T-helper 17 cell (primary cell): ENCODE measurements at places on chromosomes 7 and 10. TPM values are rescaled to one million over a fixed set of nuclear protein-coding genes. Genes with fewer than 3 reads are reported as not detected.
A peak's percentile ranks its signal among the peaks of the same experiment; 100 is the strongest.

Gene CCDC172
- total RNA-seq, result not detected

Gene OR6V1
- not detected for total RNA-seq

Gene HERC4
- 59.4 TPM for total RNA-seq

Gene SPAM1
- total RNA-seq, result not detected

Gene SLC35G1
- 5.1 TPM for total RNA-seq

Gene CYCS
- total RNA-seq, result 143 TPM

GRCh38 chr10:113060201-113061053, 110.4 kb downstream of the TCF7L2 start:
- DNase-seq, result no peak

GRCh38 chr7:128915271-128915819, 4.8 kb upstream of the KCP start:
- DNase-seq, result no peak

DNA sequence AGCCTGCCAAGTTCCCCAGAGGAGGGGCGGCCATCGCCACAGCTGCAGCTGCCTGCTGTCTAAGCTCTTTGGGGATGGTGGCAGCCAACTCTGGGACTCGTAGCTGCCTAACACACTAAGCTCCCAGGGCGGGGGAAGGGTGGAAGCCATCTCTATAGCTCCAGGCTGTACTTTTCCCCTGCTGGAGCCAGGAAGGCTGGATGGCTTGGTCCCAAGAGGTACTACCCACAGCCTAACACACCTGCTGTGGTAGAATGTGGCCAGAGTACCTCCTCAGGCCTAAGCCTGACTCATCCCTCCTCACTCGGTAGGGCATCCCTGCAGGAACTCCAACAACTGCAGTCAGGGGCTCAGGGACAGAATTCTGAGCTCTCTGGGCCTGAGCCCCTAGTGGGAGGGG, 151.7 kb upstream of the TAC1 start:
- no peak for DNase-seq

- no peak for DNase-seq
These were observed 15.2 kb downstream of the PALD1 start for GRCh38 chr10:70493660-70494234.

DNA sequence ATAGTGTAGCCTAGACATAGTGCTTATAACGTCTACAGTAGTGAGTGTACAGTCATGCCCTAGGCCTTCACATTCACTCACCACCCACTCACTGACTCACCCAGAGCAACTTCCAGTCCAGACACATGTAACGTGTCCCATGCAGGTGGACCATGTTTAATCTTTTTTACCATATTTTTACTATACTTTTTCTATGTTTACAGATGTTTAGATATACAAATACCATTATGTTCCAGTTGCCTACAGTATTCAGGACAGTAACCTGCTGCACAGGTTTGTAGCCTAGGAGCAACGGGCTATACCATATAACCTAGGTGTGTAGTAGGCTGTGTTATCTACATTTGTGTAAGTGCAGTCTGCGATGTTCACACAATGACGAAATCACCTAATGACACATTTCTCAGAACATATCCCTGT, 11.0 kb downstream of the MPP7 start:
- DNase-seq, result no peak

GRCh38 chr7:131231381-131232220, 96.1 kb upstream of the MKLN1 start:
- peak; percentile 31 for DNase-seq

GRCh38 chr7:114527589-114527988, 113.0 kb downstream of the FOXP2 start:
- DNase-seq, result no peak

DNA sequence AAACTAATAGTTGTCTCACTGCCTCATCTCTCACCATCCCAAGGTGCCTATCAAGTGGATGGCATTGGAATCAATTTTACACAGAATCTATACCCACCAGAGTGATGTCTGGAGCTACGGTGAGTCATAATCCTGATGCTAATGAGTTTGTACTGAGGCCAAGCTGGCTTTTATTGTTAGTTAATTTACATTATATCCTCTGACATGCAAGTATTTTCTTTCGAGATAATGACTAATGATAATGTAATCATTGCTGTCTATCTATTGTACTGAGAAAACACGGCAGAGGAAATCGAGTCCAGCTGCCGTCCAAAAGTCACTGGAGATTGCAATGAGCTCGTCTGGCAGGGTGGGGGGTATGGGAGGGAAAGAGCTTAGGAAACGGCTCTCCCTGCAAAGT, 172.4 kb upstream of the LANCL2 start:
- DNase-seq, result no peak

- no peak for DNase-seq
These were observed 37.7 kb upstream of the ZNF107 start for GRCh38 chr7:64628192-64628591.

- DNase-seq, result no peak
These were observed 274.0 kb downstream of the CSTF2T start for GRCh38 chr10:51425431-51425830.

GRCh38 chr7:83976302-83976701, 218.3 kb downstream of the SEMA3A start:
- no peak for DNase-seq

DNA sequence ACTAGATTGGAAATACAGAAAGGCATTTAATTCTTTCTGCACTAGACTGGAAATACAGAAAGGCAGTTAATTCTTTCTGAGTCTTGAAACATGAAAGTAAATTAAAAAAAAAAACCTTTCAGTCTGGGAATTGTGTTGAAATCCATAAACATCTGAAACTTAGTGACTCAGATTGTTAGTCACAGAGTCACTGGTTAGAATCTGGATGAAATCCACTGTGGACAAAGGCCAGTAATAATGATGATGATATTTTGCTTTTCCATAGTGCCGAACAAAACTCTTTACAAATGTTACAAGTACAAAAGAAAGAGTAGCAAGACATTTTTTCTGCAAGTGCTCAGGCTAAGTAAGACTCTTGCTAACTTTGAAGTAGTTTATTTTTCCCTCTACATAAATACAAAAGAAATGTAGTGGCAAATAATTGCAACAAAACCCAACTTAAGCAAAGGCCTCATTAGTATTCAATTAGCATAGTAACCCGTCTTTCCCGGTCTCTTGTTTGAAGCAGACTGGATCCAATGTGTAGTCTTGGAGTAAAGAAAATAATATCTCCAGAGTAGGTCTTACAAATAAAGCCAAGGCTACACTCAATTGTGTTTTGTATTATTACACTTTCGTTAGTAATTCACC, 5.8 kb upstream of the PRTFDC1 start:
- no peak for DNase-seq

DNA sequence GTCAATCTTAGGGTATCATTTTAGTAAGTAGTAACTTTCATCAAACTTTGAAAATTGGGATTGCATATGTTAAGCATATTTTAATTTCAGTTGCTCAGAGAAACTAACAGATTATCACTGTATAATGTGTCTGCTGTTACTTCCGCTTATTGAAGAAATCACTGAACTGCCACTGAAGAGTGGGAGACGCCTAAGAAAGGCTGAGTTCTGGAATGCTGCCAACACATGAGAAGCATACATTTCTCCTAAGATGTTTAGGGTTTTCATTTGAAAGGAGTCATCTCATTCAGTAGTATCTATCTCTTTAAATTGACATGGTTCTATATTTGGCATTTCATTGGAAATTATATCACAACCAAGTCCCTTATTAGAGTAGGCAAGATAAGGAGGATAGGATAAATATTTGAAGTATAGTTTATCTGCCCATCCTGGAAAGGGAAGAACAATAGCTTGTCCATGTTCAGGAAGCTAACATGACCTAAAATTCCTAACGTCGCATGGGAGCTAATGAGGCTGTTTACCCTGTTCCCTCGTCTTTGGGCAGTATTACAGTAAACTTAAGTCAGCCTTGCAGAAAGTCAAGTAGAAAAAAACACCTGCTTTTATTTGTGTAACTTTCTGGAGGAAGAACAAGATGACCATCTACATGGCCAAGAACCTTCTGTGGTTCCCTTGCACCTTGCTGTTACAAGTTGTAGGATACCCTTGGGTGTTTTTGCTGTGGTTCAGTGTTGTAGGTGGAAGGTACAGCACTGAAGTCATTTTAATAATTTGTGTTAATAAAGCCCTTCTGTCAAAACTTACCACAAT, 67.3 kb downstream of the NHLRC2 start:
- DNase-seq, result no peak

- DNase-seq, result no peak
These were observed 151.5 kb downstream of the SLIT1 start for GRCh38 chr10:97034301-97034700.

DNA sequence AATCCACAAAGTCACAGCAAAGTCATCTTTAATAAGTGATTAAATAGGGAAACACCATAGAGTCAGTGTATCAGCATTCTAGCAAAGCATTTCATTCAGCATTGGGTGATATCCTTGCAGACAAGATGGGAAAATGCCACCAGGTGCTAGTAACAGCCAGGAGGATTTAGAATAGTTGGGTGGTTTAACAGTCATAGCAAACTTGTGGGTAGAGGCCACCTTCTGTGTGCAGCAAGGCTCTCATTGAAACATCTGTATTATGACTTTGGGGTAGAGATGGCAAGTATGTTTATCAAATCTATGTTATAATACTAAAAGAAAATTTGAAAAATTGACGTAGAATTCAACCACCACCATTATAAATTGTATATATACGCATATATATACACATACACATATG, 26.4 kb upstream of the ADO start:
- no peak for DNase-seq

GRCh38 chr10:18010050-18010449, 58.3 kb downstream of the SLC39A12 start:
- no peak for DNase-seq

GRCh38 chr7:127768241-127768640, 116.2 kb downstream of the SND1 start:
- no peak for DNase-seq

DNA sequence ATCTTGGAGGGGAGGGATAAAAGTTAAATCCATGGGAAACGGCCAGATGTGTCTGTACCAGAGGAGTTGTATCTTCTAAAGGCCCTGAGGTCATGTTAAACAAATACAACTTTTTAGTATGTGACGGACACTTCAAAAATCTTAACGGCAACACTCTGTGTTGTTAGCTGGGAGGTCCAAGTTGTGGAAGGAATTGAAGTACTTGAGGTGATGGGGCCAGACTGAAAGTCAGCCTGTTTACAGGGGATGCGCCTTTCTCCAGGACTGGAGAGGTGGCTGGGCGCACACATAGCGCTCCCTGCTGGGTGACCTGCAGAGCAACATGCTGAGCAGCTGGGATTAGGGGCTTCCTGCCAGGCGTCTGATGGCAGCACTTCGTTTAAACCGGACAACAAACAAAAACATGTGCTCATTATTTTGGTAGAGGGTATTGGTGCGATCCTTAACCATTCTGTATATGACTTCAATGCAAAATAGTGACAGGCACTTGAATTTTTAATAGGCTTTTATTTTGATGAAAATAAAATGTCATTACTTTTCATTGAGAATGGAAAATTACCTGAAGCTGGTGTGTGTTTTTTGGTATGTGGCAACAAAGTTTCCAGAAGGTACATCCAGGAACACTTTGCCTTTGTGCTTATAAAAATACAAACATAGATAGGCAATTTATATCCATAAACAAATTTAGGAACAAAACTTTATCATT, 198.2 kb downstream of the MLLT10 start:
- no peak for DNase-seq

GRCh38 chr7:117014673-117015133, 61.4 kb downstream of the ST7 start:
- no peak for DNase-seq

- no peak for DNase-seq
These were observed 1.3 kb downstream of the ARHGAP22 start for GRCh38 chr10:48603421-48604038.

GRCh38 chr10:21820952-21821351, 182.6 kb downstream of the DNAJC1 start:
- DNase-seq, result no peak

- DNase-seq, result no peak
These were observed 61.5 kb downstream of the REEP3 start for GRCh38 chr10:63582690-63583089.

DNA sequence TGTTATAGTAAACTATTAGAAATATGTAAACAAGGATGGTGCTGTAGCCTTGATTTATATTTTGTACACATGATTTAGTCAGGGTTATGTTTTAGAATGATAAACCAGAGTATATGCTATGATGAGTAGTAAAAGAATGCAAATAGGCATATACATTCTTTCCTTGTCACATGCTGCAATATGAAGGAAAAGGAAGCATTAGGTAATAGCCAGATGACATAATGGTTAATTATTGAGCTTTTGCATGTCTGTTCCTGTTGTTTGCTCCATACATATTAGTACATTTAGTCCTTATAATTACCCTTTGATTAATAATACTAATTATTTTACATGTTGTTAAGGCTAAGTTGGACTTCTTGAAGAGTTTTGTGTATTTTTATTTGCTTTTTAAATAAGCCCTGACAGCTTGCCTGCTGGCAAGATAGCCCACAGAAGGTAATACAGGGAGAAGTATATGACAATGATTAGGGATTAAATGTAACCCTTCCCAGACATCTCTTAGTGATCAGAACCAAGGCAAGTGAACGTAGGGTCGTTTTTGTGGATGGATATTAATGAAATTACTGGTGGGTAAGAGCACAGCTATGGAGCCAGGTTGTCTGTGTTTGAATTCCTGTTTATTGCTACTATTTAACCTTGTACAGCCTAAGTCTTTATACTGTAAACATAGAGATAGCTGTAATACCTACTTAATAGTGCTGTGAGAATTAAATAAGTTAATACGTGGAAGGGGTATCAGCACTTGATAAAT, 68.4 kb downstream of the PHTF2 start:
- no peak for DNase-seq

GRCh38 chr7:158695726-158696452, 8.7 kb downstream of the NCAPG2 start:
- DNase-seq, result no peak

DNA sequence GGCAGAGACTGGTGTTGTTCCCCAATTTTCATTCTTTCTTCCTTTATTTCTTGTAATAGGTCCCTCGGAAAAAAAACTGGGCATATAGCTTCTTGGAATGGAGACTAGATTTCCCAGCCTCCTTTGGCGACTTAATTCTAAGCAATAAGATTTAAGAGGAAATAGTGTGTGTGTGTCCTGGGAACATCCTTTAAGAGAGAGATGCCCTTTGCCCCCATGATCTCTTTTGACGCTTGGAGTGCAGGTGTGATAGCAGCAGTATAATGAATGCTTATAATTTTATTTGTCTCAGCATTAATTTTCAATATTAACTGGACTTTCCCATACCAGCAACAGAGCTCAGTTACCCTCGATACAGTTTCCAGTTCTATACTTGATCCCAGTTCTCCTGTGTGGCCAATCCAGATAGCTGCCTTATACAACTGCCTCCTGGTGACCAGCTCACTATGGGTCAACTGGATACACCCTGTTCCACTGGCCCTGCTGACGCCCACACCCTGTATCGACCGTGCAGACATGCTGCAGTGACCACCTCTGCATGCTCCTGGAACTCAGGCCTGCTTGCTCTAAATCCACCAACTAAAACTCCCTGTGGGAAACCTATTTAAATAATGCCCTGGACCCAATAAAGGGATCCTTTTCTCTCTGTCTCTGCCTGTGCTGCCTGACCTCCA, 13.9 kb downstream of the TMEM176A start:
- DNase-seq, result no peak

- no peak for DNase-seq
These were observed 100.7 kb downstream of the ST8SIA6 start for GRCh38 chr10:17353568-17354300.
